ENCODE measurements at places on chromosomes 4 and X.

DNA sequence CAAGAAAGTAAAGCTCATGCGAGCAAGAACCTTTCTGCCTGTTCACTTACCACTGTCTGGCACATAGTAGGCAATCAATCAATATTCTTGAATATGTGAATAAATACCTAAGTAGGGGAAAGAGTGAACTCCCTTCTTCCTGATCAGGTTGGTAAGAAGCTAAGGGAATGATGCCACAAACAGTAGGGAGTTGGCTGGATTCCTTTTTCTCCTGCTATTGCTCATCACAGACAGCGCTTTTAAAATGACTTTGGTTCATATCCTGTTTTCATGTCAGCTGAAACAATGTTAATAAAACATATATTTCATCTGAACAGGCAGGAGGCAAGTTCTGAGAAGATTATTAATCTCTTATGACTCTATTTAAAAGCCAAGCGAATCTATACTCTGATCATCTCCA is 99.2 kb downstream of the NSUN7 start:
- H3K27ac ChIP-seq: no peak overlapping the region
- no peak for DNase-seq
- no peaks in the 10 kb centered on the region for H3K36me3 ChIP-seq
- H3K4me1 ChIP-seq: no peaks in the 10 kb centered on the region
- no peak overlapping the region for H3K4me3 ChIP-seq

DNA sequence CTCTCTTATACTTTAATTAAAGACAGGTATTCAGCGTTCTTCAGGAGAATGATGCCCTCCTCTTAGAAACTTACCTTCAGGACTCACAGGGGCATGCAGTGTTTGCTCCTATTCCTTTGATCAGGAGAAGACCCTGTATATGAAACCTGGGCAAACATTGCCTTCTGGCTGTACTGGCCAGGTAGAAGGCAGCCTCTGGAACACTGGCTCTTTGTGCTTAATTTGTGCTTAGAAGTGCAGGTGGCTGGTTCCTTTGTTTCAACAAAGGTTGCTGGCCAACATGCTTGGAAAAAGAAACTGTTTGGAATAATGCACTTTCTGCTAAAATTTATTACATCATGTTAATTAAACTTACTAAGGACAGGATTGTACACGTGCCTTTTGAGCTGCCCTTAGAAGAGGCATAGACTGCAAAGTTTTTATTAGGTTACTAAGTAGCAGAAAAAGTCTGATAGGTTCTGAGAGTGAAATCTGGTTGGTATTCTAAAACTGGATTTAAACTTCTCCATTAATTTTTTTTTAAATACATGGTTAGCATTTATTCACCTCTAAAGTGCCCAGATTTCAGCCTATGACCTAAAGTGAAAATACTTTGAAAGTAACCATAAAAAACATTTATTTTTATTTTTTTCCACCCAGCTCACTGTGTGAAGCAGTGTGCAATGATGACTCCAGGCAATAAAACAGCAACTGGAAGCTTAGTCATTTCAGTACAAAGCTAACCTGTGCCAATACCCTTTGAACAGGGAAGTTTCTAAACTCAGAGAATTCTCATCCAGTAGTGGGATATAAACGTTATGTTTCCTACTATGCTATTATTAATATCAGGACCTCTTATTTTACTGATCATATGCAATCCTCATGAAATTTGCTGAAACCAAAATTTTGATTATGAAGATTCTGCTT is 11.3 kb downstream of the RASSF6 start:
- no peaks in the 10 kb centered on the region for H3K36me3 ChIP-seq
- H3K4me3 ChIP-seq: no peak overlapping the region
- peaks cover 24% of the 10 kb centered on the region for H3K4me1 ChIP-seq
- H3K27ac ChIP-seq: no peak overlapping the region

- no peak overlapping the region for H3K27ac ChIP-seq
- H3K27me3 ChIP-seq: no peaks in the 10 kb centered on the region
- DNase-seq: no peak
Measured at GRCh38 chr4:111712093-111712677, 433.1 kb upstream of the FAM241A start.

GRCh38 chr4:113773014-113773413 is 11.5 kb upstream of the CAMK2D start:
- H3K4me1 ChIP-seq: peaks cover 12% of the 10 kb centered on the region
- H3K4me3 ChIP-seq: no peak overlapping the region
- no peaks in the 10 kb centered on the region for H3K36me3 ChIP-seq
- no peak overlapping the region for H3K27ac ChIP-seq
- H3K27me3 ChIP-seq: no peaks in the 10 kb centered on the region

DNA sequence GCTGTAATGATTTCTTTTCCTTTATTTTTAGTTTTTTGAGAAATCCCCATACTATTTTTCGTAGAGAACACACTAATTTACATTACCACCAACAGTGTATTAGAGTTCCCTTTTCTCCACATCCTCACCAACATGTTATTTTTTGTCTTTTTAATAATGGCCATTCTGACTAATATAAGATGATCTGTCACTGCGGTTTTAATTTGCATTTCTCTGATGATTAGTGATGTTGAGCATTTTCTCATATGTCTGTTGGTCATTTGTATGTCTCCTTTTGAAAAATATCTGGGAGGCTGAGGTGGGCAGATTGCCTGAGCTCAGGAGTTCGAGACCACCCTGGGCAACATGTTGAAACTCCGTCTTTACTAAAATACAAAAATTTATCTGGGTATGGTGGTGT is 30.2 kb downstream of the SPINK2 start:
- DNase-seq: no peak
- no peak overlapping the region for H3K27ac ChIP-seq
- no peaks in the 10 kb centered on the region for H3K4me1 ChIP-seq
- H3K36me3 ChIP-seq: no peaks in the 10 kb centered on the region

DNA sequence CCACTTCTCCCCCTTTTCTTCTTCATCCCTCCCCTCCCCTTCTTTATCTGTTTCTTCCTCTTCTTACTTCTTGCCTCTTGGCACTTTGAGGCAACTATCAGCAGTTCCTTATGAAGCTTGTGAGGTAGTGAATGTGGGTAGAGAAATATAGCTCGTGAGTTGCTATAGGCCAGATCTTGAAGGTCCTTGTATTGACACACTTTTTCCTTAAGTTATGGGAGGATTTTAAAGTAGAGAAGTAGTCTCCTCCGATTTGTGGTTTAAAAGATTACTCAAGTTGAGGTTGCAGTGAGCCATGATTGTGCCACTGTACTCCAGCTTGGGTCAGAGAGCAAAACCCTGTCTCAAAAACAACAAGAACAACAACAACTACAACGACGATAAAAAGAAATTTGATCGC is 3.4 kb upstream of the RRAGB start:
- H3K36me3 ChIP-seq: no peaks in the 10 kb centered on the region
- H3K4me1 ChIP-seq: peaks cover 16% of the 10 kb centered on the region
- no peak overlapping the region for H3K4me3 ChIP-seq
- DNase-seq: no peak
- H3K27ac ChIP-seq: no peak overlapping the region

DNA sequence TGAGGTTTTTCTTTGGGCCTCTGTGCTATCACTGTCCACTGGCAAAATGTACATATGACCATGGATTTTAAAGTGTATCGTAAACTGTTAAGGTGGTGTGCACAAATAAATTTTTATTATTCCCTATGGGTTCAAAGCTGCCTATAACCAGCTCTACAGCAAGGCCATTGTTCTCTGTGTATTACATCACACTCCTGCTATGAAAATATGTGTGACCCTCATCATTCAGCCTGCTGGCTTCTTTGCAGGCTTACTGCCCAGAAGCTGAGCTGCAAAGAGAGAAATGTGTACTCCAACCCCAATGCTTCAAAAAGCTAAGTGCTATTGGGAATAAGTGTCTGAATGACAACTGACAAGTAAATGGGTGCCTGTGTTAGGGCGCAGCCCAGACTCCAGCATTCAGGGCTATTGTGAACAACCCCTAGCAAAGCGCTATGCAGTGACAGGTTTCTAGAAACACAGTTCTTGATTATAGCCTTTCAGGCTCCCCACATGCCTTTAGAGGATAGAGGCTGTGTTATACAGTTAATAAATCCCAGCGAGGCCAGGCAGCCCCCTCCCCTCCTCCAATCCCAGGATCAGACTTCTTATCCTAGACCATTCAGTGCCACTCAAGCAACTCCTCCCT is 220.4 kb upstream of the RADX start:
- H3K4me1 ChIP-seq: no peaks in the 10 kb centered on the region
- H3K4me3 ChIP-seq: no peak overlapping the region
- no peak for DNase-seq
- no peak overlapping the region for H3K27ac ChIP-seq
- no peaks in the 10 kb centered on the region for H3K27me3 ChIP-seq

GRCh38 chr4:82561786-82562563 is at the start of gene TMEM150C:
TMEM150C (minus strand) TSS chr4:82561988; CDS start chr4:82504657, 57,331 bp downstream.
- peaks cover 10% of the 10 kb centered on the region for H3K4me1 ChIP-seq
- peaks cover 6% of the 10 kb centered on the region for H3K36me3 ChIP-seq
- H3K4me3 ChIP-seq: peak within 1 kb of the TSS; percentile 70
- H3K27me3 ChIP-seq: peaks cover 64% of the 10 kb centered on the region

DNA sequence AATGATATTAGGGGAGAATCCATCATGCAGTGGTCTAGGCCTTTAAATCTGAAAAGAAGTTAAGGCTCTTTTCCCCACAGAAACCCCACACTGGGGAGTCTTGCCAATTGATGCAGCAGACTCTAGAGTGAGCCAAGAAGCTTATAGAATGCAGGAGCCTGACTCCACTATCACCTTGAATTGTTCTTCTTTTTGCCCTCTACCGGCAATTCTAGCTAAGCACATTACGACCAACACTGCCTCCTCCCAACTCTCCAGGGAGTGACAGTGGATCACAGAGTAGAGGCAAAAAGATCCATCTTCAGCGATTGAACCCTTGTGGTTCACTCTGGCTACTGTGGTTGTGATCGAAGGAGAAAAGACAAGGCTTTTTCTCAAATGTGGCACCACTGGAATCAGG is 331.5 kb downstream of the NKX6-1 start:
- no peak overlapping the region for H3K27ac ChIP-seq
- H3K27me3 ChIP-seq: peaks cover 3% of the 10 kb centered on the region
- H3K36me3 ChIP-seq: no peaks in the 10 kb centered on the region
- H3K4me1 ChIP-seq: no peaks in the 10 kb centered on the region
- DNase-seq: no peak

- no peak overlapping the region for H3K4me3 ChIP-seq
- H3K27ac ChIP-seq: peak overlapping the region; percentile 33
- no peaks in the 10 kb centered on the region for H3K27me3 ChIP-seq
- no peak for DNase-seq
Measured at GRCh38 chrX:46865281-46865680, 28.4 kb downstream of the RP2 start.

- H3K27me3 ChIP-seq: peaks cover 8% of the 10 kb centered on the region
- no peak for DNase-seq
- H3K36me3 ChIP-seq: no peaks in the 10 kb centered on the region
- no peak overlapping the region for H3K4me3 ChIP-seq
- peaks cover 3% of the 10 kb centered on the region for H3K4me1 ChIP-seq
Measured at GRCh38 chr4:138897811-138898226, 117.8 kb upstream of the NOCT start.

DNA sequence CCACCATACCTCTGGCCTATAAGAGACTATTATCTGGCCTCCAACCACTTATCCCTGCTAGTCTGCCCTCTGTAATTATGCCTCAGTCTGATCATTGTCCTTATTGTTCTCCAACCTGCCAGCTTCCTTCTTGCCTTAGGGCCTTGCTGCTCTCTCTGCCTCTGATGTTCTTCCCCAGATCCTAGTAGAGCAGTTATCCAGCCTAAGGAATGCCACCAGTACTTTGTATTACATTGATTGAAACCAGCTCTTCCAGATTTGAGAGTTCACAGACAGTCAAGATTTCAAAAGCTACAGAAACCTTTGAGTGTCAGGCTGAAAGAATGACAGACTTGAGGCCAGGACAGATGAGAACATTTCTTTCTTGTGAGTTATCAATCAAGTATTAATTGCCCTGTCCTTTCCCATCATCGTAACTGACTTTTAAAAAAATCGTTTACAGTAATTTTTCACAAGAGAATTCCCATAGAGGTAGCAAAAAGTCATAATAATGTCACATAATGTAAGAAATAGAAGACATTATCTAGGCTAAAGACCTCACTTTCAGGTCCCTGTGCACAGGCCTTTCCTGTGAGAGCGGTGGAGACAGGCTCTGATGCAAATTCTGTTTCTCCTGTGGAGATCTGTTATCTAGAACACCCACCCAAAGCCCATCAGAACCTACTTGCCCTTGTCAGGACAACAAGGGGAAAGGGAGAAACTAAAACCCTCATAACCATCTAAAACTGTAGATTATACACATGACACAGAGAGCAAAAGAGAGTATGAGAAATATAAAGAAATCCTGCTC is 64.1 kb upstream of the GUCY1A1 start:
- H3K4me3 ChIP-seq: no peak overlapping the region
- H3K27ac ChIP-seq: no peak overlapping the region
- H3K27me3 ChIP-seq: peaks cover 6% of the 10 kb centered on the region
- peaks cover 4% of the 10 kb centered on the region for H3K4me1 ChIP-seq
- H3K36me3 ChIP-seq: no peaks in the 10 kb centered on the region
- DNase-seq: no peak

GRCh38 chr4:148044089-148044911 is 312.4 kb downstream of the ARHGAP10 start:
- H3K4me3 ChIP-seq: no peak overlapping the region
- H3K36me3 ChIP-seq: peaks cover 15% of the 10 kb centered on the region
- DNase-seq: no peak
- H3K4me1 ChIP-seq: peaks cover 25% of the 10 kb centered on the region
- H3K27me3 ChIP-seq: no peaks in the 10 kb centered on the region
- no peak overlapping the region for H3K27ac ChIP-seq

DNA sequence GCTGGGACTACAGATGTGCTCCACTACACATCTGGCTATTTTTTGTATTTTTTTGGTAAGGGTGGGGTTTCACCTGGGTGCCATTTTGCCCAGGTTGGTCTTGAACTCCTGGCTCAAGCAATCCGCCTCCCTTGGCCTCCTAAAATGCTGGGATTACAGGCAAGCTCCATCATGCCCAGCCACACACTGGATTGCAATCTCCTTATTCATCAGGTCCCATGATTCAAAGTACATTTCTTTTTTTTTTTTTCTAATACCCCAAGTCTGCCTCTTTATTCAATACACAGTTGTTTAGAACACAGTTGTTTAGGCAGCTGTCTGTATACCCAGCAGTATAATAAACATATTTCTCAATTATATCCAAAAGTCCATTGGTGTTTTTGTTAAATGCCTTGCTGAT is 130.3 kb upstream of the ARSJ start:
- H3K4me3 ChIP-seq: no peak overlapping the region
- DNase-seq: no peak
- no peak overlapping the region for H3K27ac ChIP-seq
- H3K27me3 ChIP-seq: no peaks in the 10 kb centered on the region

DNA sequence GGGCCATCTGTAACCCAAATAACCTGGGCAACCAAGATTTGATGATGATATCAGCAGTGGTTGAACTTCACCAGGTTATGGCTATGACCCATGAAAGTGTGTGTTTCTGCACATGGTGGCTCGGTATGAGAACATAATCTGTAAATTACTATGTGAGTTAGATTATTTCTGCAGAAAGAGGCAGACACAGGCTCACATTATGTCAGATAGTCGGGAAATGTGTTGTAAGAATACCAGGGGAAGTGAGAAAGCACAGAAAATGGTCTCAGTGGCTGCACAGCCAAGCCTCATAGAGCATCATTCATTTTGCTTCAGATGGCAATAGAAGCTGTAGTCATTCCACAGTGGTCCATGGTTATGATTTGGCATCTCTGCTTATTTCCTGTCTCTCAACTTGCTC is 63.0 kb upstream of the RBPJ start:
- H3K4me1 ChIP-seq: no peaks in the 10 kb centered on the region
- peaks cover 18% of the 10 kb centered on the region for H3K27me3 ChIP-seq
- no peak overlapping the region for H3K4me3 ChIP-seq
- H3K27ac ChIP-seq: no peak overlapping the region
- no peak for DNase-seq

GRCh38 chr4:104915373-104915772 is 231.3 kb upstream of the TET2 start:
- no peak overlapping the region for H3K4me3 ChIP-seq
- H3K36me3 ChIP-seq: no peaks in the 10 kb centered on the region
- no peak for DNase-seq
- no peaks in the 10 kb centered on the region for H3K4me1 ChIP-seq
- H3K27ac ChIP-seq: no peak overlapping the region
